ENCODE measurements at places on chromosomes 1 and 21.
A peak's percentile ranks its signal among the peaks of the same experiment; 100 is the strongest.

- no peak for ATAC-seq
Measured at GRCh38 chr1:99673315-99673714, 27.4 kb downstream of the PALMD start.

DNA sequence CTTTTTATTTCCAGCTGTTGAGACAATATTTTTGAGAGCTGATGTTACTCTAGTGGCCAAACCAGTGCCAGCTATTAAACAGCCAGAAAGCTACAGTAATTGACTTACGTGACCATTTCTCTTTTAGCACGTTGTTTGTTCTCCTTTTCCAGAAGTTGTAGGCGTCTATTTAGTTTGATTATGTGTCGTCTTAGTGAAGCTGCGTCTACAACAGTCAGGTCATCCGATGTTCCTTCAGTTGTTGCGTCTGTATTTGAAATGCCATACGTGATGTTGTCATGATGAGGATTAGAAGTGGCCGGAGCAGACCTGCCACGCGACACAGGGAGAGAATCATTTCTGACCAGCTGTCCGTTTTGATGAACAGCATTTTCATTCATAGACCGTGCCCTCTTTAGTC lies 38.2 kb downstream of the TMEM51 start:
- no peak for ATAC-seq

- no peak for ATAC-seq
Measured at GRCh38 chr1:217137210-217137881, 414.1 kb upstream of the ESRRG start.

DNA sequence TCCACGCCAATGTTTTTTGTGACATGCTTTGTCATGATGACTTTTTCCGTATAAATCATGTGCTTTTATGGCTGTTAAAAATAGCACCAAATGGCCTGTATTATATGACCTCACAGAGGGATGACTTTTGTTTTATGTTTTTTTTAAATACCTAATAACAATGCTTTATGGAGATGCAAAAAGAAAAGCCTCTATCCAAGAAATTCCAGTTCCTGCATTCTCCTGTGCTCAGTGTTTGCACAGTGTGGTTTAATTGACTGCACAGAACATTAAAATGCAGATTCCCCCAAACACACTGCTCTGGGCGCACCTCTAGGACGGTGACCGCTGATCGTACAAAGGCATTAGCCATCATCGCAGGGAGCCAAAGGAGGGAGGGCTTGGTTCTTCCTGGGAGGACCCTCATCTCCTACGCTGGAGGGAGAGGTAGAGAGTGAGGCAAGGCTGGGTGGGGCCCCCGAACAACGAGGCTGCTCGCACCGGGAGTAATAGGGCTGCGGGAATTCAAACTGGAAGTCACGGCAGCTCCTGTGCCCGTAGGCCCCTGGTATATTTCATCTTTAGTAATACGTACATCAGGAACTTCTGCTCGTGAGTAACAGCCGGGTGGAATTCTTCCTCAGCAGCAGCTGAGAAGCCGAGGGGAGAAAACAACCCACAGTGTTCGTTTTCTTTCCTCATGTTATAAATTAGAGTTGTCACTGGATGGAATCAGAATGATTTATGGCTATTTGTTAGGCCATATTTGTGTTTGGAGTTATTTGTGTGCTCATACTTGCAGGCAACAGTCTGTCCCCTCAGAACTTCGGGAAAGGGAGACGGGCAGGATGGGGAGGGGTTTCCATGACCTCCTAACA lies 465.6 kb downstream of the CAMTA1 start:
- ATAC-seq, result no peak

- no peak for ATAC-seq
Measured at GRCh38 chr1:5885471-5886139, 106.6 kb downstream of the NPHP4 start.

GRCh38 chr1:220828950-220829586 lies 42.4 kb downstream of the MTARC1 start:
- no peak for ATAC-seq

DNA sequence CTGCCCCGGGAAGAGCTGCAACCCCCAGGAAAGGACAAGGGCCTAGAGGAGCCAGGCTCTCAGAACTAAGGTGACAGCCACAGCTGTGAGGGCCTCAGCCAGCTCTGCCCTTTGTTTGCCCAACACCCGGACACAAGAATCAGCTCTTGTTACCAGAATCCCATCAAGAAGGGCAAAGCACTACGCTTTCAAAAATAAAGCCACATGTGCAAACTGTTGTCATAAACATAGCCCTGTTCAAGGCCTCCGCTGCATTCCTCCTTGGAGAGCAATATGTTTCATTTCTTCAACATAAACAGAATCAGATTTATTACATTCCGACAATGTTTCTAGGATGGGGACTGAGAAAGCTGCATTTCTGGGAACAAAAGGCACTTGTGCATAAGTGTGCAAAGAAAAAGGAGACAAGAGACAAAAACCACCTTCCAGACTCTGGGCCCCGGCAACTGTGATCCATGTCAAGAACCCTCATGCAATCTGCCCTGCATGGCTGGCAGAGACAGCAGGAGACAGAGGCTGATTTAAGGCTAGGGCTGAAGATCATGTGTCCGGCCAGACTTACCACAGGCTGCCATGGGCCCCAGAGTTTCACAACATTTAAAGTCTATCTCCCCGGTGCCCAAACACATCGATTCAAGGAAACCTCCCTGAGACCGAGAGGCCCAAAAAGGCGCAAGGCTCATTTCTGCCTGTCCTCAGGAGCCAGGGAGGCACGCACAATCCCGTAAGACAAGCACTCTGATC lies 71.0 kb downstream of the SSBP3 start:
- no peak for ATAC-seq

DNA sequence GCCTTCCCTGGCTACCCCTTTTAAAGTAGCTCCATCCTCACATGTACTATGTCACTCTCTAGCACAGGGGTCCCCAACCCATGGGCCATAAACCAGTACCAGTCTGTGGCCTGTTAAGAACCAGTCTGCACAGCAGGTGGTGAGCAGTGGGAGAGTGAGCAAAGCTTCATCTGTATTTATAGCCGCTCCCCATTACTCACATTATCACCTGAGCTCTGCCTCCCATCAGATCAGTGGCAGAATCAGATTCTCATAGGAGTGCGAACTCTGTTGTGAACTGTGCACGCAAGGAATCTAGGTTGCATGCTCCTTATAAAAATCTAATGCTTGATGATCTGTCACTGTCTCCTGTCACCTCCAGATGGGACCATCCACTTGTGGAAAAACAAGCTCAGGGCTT lies 116.6 kb upstream of the FOXD3 start:
- ATAC-seq, result no peak

- ATAC-seq, result no peak
Measured at GRCh38 chr1:11487196-11487751, 8.3 kb downstream of the DISP3 start.

- ATAC-seq, result no peak
Measured at GRCh38 chr1:159861218-159861617, 1.2 kb downstream of the VSIG8 start.

DNA sequence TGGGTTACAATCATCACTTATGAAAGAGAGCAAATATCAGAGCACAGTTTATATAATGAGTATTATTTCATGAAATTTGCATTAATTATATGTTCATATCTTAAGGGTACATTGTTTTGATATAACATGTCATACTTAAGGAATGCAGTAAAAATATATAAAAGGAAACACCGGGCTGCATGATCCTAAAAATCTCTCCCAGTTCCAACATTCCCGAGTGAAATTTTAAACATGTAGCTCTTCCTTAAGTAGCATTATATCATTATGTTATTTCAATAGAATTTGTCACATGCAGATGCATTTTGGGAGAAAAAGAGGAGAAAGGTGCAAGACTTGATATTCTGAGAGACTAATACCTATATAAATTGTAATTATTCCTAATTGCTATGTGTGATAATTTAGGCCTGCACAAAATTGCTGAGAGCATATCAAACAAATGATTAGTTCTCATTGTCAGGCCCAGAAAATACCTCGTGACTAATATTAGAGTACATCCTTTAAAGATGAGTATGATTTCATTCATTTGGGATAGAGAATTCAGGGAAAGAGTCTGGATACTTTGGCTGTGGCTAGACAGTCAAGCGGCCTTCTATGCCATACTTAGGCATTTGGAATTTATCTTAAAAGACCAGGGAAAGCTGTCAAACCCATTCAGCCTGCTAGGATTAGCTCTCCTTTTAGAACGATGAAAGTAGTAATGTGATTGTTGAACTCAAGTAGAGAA lies 86.8 kb downstream of the ADGRL2 start:
- ATAC-seq, result no peak

- no peak for ATAC-seq
Measured at GRCh38 chr1:62175568-62176179, 19.0 kb upstream of the L1TD1 start.

DNA sequence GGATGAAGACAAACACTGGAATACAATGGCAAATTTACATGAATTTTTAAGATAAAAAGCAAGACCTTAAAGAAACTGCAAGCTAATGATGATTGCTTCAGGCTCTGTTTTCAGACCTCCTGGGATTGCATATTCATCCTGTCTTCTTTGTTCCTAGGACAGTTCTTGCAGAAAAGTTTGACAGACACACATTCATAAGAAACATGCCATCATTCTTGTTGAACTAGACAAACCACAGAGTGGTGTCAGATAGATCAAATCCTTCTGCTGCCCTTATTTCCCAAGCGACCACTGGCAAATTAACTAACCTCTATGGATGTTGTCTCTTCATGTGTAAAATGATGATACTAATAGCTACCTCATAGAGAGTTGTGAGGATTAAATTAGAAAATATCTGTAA lies 181.3 kb downstream of the KCTD3 start:
- ATAC-seq, result no peak

DNA sequence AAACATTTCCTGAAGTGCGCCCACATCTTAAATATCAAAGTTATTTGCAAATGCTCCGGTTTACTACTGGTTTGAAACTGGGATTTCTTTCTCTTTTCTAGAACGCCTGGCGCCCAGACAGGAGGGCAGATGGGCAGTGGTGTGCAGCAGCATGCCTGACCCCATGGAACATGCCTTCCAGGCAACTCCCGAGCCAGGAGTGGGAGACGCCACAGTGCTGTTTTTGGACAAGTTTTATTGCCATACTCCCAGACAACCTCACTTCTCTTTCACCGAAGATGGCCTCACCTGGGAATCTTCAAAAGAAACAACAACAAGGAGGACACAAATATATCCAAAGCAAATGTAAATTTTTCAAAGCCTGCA lies 21.5 kb downstream of the UBE2G2 start:
- ATAC-seq, result no peak

DNA sequence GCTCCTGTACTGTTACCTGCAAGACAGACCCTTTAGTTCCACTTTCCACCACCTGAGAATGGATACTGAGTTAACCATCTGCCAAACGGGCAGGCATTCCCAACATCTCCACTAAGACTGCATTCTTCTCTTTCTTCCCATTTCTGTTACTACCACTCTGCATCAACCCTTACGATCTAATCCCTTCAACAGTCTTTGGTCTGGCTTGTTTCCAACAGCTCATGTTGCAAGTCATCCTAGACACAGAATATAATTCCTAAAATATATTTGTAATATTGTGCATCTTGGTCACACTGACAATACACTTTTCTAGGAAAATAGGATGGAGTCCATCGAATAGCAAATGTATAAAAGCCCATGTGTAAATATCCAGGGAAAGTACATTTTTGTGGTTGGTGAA lies 166.7 kb downstream of the SIPA1L2 start:
- no peak for ATAC-seq

DNA sequence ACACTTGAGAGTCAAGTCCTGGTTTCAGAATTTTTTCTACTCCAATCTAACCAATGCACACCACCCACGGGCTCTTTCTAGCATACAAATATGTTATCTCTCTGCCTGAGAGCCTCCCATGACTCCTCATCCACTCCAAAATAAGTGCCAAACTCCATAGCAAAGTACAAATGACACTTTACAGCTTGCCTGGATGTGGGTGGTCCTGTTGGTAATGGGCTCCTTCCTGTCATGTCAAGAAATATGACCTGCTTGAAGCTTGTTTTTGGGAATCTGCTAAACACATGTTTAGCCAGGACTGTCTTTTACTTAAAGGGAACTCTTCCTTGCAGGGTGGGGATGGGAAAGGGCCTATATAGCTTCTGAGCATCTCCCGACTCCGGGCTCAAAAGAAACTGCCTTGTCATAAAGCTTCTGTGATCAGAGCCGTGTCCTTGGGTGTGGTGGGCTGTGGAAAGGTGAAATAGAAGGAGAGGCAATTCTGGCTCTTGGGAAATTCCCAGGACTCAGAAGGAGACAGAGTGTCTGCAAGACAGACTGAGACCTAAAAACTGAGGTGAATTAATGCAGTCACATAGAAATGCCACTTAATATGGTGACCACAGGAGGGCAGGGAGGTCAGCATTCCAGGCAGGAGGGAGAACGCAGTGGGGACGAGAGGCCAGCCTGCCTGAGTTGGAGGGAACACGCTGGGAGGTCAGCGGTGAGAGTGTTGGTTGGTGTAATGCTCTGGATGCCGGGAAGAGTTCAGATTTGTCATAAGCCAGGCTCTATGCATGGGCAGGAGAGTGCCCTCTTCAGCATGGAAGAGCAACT lies 6.1 kb upstream of the IGFN1 start:
- peak; percentile 21 for ATAC-seq

GRCh38 chr1:193211539-193211938 lies 25.1 kb upstream of the B3GALT2 start:
- ATAC-seq, result no peak

GRCh38 chr1:230084408-230085177 lies 17.6 kb downstream of the GALNT2 start:
- ATAC-seq, result peak; percentile 72

DNA sequence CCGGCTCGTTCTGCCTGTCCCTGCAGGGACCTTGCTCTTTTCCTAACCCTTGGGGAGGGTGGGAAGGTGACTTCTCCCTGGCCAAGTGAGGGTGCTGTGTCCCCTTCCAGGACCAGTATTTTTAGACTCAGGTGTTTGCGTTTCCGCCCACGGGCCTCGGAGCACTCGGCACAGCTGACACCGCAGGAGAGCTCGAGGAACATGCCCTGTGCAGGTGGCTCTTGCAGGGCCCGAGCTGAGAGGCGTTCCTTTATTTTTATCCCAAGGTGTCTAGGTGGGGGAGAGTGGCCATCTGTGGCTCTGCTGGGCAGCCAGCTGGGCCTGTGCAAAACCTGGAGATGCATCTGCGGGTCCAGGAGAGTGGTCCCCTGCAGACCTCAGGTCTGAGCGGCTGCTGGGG lies 16.0 kb downstream of the PLCH2 start:
- ATAC-seq, result no peak

- no peak for ATAC-seq
Measured at GRCh38 chr1:11948822-11949458, 14.4 kb downstream of the PLOD1 start.

DNA sequence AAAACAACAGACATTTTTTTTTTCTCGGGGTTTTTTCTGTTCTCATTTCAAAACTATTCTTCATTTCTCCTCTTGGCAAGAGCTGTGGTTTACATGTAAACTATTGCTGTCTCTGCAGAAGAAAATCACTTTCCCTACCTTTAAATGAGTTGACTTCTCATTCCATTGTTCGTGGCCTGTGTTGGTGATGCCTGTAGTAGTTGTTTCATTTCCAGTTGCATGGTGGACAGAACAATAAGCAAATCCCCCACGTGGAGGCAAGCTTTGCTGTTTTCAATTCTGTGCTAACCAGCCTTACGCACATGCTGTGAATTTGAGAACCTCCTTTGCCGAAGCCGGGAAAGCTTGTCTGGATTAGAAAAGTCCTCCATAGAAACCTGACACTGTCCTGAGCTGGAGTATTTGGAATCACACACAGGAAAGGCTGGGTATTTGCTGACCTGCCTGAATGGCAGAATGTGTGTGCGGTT lies 26.2 kb upstream of the MAP3K7CL start:
- no peak for ATAC-seq

- no peak for ATAC-seq
Measured at GRCh38 chr1:150576794-150577556, 2.4 kb downstream of the MCL1 start.

GRCh38 chr1:228011721-228012311 lies 5.0 kb downstream of the WNT3A start:
- ATAC-seq, result no peak
